ENCODE measurements at places on chromosomes 4 and X. TPM values are rescaled to one million over a fixed set of nuclear protein-coding genes. Genes with fewer than 3 reads are reported as not detected.

- no peak for DNase-seq
- H3K27me3 ChIP-seq: no peaks in the 10 kb centered on the region
- H3K4me3 ChIP-seq: no peak overlapping the region
Observed at GRCh38 chr4:93446038-93446437, 382.5 kb upstream of the ATOH1 start.

DNA sequence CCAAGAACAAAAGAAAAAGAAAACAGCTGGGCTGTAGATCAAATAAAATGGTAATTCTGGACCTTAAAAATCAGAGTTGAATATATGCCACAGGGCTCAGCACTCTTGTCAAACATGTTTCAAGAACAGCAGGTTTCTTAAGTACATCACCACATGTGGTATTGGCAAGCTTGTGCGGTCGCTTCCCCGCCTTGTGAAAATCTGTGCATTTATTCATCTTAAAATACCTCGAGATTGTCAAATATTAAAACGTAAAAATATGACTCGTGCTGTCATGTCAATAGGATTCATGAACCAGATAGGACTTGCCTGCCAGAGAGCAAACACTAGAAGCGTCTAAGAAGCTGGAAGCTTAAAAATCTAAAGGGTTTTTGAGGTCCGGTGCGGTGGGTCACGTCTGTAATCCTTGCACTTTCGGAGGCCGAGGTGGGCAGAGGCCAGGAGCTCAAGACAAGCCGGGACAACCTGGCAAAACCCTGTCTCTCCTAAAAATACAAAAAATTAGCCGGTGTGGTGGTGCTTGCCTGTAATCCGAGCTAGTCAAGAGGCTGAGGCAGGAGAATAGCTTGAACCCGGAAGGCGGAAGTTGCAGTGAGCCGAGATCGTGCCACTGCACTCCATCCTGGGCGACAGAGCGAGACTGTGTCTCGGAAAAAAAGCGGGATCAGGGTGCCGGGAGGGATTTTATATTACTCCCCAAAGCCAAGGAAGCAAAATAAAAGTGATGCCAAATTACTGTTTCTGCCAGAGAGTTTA, 40.2 kb upstream of the TMEM154 start:
- no peak overlapping the region for H3K4me3 ChIP-seq
- no peaks in the 10 kb centered on the region for H3K27me3 ChIP-seq
- DNase-seq: no peak
- no peak overlapping the region for H3K27ac ChIP-seq
- no peaks in the 10 kb centered on the region for H3K4me1 ChIP-seq
- no peaks in the 10 kb centered on the region for H3K36me3 ChIP-seq

GRCh38 chr4:126451237-126451873, 1136.6 kb downstream of the FAT4 start:
- no peaks in the 10 kb centered on the region for H3K27me3 ChIP-seq
- no peak overlapping the region for H3K27ac ChIP-seq
- no peaks in the 10 kb centered on the region for H3K4me1 ChIP-seq
- no peak overlapping the region for H3K4me3 ChIP-seq

GRCh38 chr4:15303052-15303641, 124.7 kb upstream of the C1QTNF7 start:
- H3K27ac ChIP-seq: no peak overlapping the region
- DNase-seq: no peak
- no peaks in the 10 kb centered on the region for H3K36me3 ChIP-seq
- no peaks in the 10 kb centered on the region for H3K4me1 ChIP-seq

Gene GPC3
- total RNA-seq: 4.0 TPM
